ENCODE measurements at places on chromosomes 5 and 9.
A peak's percentile ranks its signal among the peaks of the same experiment; 100 is the strongest.

DNA sequence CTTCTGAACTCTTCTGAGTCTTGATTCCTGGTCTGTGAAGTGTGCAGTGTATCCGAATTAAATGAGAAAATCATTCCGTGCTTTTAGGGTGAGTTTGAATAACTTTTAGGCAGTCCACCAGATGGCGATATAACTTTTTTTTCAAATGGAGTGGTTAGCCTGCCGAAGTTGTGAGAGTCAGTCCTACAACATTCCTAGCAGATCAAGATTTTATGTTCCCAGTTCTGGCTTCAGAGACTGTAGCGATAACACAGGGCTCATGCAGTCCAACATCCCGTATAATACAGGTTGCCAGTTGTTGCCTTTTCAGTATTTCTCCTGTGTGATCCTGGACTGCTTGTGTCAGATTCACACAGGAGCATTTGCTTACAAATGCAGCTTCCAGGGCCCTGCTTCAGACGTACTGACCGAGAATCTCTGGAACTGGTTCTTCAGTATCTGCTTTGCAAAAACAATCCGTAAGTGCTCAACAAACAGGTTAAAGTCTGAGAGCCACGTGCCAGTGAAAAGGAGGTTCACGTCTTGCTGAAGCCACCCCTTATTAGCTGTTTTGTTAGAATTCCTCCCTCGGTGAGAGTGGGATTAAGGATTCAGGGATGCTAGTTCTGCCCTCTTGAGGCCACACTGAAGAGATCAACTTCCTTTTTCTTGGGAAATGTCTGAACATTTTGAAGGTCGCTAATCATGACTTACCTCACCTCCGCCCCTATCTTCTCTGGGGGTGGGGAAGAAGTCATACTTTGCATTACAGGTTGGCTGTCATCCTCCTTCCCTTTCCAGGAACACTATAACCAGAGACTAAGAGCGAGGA is 22.8 kb downstream of the SMIM3 start:
- no peak for DNase-seq

DNA sequence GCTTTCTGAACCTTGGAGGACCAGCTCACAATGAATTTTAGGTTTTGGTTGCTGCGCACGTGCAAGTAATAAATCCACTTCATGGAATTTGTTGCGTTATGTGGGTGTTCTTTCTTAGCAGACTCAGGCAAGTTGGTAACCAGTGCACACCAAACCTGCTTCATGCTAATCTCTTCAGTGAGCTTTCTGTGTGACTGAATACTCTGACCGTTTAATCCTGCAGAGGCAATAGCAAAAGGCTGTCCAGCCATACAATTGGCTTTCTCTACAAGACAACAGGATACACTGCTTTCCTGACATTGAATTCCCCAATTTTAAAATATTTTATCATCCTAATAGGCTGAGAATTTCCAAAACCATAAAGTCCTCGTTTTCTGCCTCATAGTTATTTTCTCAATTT is 10.3 kb downstream of the UGT3A2 start:
- no peak for DNase-seq

DNA sequence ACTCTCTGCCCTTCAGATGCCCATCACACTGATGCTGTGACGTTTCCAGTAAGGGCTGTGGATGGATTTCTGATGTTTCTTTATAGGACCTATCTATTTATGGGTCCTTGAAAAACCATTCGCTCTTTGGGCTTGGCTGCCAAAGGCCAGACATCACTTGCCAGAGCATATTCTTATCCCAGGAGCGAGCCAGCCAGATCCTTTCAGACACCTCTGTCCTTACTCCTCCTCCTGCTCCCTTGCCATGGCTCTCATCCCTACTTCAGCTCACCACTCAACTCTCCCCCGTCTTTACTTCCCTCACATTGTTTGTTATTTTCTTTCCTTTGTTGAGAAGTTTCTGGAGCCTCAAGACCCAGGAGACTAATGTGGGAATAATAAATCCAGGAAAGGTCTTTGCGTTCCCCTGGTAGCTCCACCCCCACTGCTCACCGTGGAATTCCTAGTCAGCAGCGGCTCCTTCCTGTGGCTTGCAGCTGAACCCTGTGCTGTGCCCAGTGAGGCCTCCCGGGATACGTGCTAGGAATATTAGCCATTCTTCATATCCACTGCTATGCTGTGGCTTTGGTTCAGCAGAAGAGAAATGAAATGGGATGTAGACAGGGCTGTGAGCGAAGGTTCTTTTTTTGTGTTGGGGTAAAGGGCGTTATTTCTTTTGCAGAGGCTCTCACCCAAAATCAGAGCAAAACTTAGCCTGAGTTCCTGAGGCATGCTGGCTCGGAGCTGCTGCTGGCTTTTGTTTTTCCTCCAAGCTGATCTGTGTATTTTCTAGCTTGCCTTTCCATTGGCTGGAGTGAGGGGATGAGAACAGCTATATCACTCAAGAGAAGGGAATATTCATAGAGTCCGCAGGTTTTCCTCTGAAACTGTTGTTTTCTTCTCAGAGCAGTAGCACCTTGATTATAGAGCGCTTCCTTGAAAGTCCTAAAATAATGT is 171.1 kb downstream of the SAXO1 start:
- no peak for DNase-seq

GRCh38 chr9:34579104-34579807 is 10.3 kb downstream of the CNTFR start:
- no peak for DNase-seq

DNA sequence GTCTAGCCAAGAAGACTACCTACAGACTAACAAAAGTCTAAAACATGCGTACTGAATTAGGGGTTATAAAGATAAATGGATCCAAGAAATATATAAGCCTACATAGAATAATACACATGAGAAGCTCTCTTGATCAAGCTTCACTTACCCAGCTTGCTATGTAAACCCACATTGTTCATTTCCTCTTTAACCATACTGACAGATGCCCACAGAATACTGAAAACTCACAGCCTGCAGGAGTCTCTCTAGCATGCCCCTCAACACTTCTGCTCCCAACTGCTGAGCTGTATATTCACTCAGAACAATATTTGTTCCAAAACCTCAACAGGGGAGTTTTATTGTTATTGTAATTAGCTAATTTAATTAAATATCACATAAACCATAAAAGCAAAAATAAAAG is 52.4 kb downstream of the RFX3 start:
- no peak for DNase-seq

- no peak for DNase-seq
Measured at GRCh38 chr5:79886456-79886855, 104.6 kb downstream of the MTX3 start.

DNA sequence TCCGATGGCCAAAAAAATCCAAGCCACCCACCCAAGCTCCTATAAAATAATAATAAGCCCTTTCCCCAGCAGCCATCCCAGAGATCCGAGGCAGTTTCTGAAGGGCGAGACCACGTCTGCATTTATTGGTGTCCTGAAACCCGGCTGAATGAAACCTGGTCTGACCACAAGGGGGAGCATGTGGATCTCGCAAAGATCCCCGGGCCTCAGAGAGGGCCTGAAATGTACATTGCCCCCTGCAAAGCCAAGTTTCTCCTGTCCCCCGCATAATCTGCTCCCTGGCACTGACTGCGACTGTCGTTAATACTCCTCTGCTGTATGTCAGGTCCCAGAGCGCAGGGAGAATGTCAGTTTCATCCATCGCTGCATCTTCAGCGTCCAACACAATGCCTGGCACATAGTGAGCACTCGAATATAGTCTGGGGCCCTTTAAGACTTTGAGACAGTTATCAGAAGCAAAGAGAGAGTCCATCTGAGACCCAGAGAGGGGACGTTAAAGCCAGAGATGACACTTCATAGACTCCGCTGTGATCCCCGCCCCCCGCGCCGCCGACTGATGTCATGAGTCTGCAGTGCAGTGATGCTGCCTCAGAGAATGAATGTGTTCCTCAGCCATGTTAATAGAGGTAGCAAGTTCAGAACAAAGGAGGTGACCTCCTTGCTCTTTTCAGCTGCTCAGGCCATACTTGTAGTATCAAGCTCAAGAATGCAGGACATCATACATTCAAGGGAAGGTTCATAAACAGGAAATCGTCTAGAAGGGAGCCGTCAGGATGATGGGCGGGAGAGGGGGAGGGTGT is 74.5 kb upstream of the BARHL1 start:
- peak; percentile 72 for DNase-seq

DNA sequence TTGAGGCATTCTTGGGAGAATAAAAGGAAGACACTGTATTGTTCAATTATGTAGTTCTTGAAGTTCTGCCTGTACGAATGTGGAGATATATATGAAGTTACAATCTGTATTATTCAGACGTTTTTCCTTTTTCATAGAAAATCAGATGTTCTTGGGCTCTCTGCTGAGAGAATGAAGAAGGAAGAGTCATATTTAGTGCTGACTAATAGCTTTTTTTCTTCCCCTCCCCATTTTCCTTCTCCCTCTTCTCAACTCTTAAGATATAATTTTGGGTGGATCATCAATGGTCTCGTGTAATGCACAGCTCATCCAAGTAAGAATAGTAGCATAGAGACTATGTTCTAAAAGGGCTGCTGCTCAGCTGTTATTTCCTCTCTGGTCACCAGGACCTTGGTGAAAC is 23.0 kb upstream of the FBXL7 start:
- no peak for DNase-seq

DNA sequence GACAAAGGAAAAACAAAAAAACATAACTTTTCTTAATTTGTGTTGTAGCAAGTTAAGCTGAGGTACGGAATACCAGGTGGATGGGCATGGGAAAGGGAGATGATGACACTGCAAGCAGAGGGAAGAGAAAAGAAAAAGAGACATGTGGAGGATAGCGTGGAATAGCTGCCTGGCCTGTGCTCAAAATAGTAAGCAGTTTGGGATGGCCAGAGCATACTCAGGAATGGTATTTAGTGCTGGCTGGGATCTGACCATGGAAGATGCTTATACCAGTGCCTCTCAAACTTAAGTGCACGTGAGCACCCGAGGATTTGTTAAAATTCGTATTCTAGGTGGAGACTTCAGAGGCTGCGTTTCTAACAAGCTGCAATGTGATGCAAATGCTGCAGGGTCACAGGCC is 41.3 kb downstream of the LNPEP start:
- DNase-seq, result no peak

GRCh38 chr5:59810041-59810440 is 83.5 kb downstream of the PDE4D start:
- peak; percentile 67 for DNase-seq

DNA sequence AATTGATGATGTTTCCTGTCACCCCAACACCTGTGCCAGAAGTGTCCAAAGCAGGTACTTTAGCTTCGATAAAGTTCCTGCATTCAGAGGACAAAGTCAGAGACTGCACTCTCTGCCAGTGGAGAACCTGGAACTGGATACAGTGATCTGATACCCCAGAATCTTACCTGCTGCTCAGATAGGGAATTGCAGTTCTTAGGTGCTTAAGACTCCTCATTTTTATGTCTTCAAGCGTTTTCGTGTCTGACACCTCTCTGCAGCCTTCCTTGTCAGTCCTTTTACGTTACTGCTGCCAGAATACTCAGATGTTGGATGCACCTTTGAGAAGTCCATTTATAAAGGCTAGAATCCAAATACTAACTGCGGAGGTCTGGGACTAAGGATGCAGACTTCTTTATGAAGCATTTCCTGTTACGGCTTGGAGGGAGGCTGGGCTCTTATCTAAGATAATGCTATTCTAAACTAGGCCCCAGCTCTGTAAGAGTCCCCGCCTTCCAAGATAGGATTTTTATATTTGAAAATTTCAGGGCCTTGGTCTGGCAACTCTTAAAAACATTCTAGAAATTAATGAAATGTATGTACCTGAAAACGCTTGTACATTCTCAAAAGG is 1.9 kb downstream of the ISOC1 start:
- DNase-seq, result no peak

GRCh38 chr9:20701060-20701459 is 17.0 kb downstream of the FOCAD start:
- DNase-seq, result no peak

DNA sequence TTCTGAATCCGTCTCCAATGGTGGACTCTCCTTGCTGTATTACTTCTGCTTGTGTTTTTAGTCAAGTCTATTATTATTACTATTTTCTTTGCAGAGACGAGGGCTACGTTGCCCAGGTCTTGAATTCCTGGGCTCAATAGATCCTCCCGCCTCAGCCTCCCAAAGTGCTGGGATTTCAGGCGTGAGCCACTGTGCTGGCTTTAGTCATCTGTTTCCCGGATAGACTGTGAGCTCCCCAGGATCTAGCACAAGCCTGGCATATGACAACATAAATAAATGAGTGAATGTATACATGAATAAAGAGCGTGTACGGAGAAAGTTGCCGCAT is 439 bp upstream of the DDX46 start:
- DNase-seq, result no peak

GRCh38 chr5:53359916-53360517 is 120.4 kb upstream of the FST start:
- DNase-seq, result no peak

DNA sequence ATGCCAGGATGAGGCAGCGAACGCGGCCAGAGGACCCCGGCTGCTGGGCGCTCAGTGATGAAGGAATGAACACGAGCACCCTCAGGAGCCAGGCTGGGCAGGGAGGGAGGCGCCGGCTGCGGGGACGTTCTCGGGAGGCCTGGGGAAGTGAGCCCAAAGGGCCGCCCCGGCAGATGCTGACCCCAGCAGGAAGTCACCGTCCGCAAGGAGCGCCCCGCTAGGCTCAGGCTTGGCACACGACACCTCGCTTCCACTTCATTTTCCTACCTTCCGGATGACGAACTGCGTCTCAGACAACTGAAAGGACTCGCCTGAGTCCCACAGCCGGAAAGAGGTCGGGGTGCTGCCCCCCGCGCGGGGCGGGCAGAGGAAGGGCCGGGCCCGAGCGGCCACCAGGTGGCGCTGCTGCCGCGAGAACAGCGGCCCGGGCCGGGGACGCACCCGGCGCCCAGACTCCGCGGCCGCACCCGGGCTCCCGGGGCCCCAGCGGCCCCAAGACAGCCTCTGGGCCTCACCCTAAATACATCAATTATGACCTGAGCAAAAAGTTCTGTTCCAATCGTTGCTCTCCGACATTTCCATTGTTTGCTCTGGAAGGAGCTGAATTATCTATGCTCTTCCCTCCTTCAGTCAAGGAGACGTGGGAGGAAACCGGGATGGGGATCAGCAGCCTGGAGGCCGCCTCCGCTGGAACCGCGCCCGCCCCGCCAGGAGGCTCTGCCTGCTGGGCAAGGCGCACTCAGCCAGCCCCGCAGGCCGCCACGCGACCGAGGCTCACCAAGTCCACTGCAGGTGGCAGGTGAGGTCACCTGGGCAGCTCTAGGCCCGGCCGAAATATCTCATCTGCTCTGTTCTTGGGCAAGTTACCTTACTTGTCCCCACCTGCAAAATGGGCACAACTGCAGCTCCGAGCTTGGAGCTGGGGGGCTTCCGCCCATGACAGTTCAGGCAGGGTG is 107.0 kb downstream of the ZNF354C start:
- peak; percentile 70 for DNase-seq

GRCh38 chr5:17190242-17190778 is 27.1 kb upstream of the BASP1 start:
- DNase-seq, result no peak
